ENCODE measurements at places on chromosomes 1 and 21.

- DNase-seq: no peak
Observed at GRCh38 chr1:204463125-204464060, 31.2 kb downstream of the PIK3C2B start.

DNA sequence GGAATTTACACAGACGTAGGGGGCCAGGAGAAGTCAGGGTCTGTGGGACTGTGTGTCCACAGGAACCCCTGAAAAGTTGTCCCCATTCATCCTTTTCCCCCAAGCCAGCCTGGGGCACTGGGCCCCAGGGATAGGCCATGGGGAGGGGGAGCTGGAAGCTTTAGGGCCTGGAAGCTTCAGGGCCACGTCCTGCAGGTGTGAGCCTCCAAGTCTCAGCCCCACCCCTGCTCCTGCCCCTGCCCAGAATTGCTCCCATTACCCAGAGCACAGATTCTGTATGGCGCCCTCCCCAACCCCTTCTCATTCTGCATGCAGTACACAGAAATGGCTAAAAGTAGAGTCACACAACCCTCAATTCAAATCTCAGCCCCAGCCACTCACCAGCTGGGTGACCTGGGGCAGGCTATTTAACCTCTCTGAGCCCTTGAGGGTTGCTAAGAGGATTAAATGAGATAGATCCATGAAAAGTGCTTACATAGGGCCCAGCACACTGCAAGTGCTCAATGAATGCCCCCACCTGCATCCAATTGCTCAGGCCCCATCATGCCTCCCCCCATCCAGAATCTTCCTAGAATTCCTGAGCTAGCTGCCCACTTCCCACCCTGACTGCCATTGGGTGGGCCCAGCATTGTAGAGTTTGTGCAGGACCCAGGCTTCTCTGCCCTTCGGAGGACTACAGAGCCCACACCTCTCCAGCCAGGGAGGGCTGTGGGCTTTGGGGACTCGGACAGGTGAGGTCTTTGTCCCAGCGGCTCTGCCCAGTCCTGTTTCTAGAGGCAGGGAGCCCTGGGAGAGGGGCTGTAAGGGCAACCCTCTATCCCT, 6.5 kb downstream of the RAP1GAP start:
- no peak for DNase-seq

DNA sequence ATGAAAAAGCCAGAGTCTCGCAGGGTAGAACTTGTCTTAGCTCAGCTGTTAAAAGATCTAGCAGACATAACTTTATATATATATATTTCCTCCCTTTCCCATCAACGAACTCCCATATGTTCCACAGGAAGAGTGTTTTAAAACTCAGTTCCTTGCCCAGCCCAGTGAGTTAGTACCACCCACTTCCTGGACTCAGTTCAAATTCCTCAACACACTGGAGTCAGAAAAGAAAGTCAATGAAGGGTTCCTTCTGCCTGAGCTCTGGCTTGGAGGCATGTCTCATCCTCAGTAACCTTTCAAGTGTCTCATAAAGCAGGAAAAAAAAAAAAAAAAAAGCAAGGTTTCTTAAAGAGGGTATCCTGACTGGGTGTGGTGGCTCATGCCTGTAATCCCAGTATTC, 15.6 kb downstream of the TPM3 start:
- no peak for DNase-seq

DNA sequence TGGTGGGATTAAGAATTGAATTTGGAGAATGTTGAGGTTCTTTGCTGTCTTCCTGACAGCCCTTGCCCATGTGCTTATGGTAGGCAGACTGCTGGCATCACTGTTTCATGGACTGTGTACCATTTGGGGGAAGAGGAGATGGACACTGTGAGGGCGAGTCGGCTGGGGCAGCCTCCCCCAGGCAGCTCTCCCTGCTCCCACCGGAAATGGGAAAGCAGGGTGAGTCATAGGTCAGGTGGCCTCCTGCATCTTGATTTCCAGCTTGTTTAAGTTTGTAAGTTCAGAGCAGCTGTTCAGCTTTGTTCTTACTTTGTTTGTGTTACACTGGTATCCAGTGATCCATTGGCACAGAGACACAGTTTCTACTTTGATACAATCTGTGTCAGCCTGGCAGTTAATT, 87.2 kb upstream of the CNIH3 start:
- DNase-seq: no peak

DNA sequence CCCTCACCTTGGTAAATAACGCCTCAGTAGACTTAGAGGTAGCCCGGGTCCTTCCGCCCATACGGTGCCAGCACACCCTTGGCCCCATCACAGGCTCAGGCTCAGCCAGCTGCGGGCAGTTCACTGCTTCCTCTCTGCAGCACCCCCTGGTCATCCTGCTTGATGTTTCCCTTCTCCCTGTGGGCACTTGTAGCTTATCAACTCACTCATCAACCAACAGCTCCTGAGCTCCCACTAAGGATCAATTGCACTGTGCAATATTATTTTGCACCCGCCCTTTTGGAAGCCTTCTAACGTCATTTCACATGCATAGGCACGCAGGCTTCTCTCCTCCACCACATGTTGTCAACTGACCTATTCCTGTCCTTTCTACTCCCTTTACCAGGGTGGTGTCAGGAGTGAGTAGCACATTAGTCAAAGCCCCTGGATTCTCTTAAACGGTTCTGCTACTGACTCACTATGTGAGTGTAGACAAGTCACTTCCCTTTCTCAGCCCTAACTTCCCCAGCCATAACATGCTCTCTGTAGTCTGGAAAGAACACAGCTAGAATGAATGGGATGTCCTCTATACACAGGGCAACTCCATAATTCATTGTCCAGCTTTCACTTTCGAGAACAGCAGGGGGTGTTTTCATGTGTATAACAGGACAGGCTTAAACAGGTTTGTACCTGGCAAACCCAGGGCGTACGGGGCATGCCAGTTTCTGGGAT, 47.1 kb upstream of the IRF2BP2 start:
- no peak for DNase-seq

DNA sequence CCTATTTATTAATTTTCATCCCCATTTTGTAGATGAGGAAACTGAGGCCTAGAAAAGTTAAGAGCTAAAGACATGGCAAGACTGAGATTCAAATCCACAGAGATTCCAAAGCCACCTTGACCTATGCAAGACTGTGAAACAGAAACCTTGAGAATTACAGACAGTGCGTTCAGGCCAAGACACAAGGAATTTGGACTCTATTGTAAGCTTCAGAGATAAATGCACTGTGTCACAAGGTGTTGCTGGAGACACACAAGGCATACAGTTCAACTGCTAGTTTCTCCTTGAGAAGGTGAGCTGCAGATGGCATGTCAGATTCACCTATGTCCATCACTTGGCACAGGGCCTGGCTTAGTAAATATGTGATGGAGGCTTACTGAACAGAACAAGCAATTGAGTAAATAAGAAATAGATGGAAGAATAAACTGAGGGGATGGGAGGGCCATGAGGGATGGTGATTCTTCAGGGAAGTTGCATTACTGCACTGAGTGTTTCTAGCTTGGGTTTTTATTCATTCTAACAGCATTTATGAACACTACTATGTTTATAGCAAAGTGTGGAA, 215.0 kb downstream of the DAB1 start:
- DNase-seq: no peak

Measured in DMS79 treated with DMSO at 0.1 percent for 48 hours (cell line).